Activated CD4-positive, CD25-positive, alpha-beta regulatory T cell (primary cell): ENCODE measurements at places on chromosomes 2 and 18.

GRCh38 chr2:107428781-107429180 is 397.9 kb upstream of the RGPD4 start:
- DNase-seq, result no peak

DNA sequence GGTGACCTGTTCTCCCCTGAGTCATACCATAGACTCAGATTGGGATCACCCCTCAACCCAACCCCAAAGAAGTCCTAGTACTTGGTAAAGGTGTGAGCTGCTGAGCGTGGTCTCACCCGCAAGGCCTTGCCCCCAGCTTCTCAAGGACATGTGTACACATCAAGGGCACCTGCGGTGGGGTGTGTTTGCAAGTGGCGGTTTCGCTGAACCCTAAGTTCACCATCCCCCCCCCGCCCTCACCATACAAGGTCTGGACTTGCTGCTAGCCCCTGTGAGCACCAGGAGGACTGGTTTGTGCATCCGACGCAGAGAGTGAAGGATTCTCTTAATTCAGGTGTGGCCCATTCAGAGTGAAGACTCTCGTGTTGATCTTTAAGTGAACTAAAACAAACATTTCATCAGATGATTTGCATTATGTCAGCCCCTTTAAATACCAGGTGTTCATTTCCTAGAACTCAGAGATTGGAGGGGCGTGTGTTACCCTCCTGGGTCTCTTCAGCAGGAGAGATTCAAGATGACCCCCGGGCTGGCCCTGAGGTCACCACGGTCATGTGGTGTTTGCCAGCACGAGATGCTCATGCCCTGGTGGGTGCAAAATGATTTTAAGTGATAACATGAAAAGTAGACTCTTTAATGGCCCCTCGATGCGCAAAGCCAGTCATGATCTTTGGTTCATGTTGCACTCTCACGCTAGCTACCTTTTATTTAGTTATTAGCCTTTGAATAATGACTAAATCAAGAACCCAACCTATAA is 27.8 kb downstream of the MTERF4 start:
- no peak for DNase-seq

DNA sequence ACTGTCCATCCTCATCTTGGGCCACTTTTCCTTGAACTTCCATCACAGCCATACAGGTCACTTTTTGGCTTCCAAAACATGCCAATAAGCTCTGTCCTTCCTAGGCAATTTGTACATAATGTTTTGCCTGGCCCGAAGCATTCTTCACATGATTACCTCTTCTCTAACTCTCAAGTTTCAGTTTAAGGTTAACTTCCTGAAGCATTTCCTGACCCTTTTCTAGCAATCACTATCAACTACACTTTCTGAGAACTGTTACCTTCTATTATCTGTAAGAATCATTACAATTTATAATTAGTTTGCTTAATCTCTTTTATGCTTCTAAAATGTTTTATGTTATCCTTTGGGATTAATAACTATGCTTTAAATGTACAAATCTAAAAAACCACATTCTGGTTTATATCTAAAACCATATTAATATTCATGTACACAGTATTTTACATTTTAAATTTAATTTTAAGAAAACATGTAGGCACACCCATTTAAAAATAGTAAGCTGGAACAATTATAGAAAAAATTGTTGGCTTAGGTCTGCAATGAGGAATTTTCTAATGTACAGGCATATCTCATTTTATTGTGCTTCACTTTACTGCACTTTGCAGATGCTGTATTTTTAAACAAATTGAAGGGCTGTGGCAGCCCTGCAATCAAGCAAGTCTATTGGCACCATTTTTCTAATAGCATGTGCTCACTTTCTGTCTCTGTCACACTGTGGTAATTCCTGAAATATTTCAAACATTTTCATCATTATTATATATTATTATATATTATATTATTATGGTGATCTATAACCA is 76.4 kb downstream of the C2orf74 start:
- DNase-seq, result no peak

GRCh38 chr18:71011389-71011788 is 722.5 kb downstream of the SOCS6 start:
- DNase-seq, result no peak

- DNase-seq, result no peak
Measured at GRCh38 chr18:48910972-48911545, 39.7 kb downstream of the SMAD7 start.

GRCh38 chr2:134792186-134792585 is 46.2 kb upstream of the ACMSD start:
- DNase-seq, result no peak

DNA sequence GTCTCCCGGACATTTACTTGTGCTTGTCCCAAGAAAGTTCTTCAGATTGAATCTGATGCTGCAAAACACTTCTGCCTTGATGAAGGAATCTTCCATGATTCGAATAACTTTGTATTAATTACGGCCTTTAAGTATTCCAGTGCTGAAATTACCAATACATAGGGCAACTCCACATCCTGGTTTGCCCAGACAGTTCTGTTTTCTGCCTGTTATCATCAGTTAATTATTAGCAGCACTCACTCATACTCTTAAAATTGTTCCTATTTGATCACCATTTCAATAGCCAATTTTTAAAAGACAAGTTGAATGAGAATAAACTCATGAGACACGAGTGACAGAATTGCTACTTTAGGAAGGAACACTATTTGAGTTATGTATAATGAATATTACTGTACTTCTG is 620.7 kb upstream of the ZEB2 start:
- DNase-seq, result no peak

GRCh38 chr18:8791171-8791651 is 85.9 kb downstream of the MTCL1 start:
- no peak for DNase-seq

DNA sequence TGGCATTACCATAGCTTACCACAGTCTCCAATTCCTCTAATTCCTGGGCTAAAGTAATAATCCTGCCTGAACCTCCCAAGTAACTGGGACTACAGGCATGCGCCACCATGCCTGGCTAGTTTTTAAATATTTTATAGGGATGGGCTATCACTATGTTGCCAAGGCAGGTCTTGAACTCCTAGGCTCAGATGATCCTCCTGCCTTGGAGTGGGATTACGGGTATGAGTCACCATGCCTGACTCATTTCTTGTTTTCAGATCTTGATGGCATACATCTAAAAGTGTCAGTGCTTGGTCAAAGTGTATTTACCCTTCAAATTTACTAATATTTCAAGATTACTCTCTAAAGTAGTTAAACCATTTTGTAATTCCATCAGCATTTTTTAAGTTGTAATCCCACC is 9.4 kb upstream of the SOCS6 start:
- DNase-seq, result no peak

DNA sequence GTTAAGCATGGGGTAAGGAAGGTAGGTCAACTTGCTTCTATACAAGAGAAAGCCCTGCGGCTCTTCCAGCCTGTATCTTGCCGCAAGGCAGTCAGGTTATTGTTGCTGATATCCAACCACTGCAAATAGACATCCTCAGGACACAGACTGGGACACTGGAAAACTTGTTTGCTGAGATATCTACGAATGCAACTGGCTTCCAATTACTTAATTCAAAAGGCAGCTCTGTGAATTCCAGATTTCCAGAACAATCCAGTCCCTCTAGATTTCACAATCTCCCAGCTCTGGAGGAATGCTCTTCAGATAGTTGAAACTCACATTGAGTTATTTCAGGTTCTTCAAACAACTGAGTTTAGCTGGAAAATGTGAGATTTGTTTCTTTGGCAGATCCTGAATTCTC is 34.6 kb upstream of the SP9 start:
- no peak for DNase-seq

DNA sequence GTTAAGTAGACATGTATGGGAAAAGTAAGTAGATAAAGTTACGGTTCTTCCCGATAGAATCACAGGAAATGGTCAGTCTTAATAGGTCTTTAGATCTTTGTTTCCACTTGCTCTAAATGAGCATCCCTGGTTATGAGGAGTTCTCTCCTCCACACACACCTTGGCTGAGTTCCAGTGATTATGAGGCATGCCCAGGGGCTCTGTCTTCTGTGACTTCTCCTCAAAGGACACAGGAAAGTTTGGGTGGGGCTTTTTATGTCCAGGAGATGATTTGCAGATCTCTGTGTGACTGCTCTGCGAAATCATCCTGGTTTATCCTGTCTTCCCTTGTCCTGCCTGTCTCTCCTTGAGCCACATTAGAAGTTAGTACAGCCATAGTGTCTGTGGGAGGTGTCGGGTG is 83.9 kb upstream of the EML6 start:
- DNase-seq, result no peak

DNA sequence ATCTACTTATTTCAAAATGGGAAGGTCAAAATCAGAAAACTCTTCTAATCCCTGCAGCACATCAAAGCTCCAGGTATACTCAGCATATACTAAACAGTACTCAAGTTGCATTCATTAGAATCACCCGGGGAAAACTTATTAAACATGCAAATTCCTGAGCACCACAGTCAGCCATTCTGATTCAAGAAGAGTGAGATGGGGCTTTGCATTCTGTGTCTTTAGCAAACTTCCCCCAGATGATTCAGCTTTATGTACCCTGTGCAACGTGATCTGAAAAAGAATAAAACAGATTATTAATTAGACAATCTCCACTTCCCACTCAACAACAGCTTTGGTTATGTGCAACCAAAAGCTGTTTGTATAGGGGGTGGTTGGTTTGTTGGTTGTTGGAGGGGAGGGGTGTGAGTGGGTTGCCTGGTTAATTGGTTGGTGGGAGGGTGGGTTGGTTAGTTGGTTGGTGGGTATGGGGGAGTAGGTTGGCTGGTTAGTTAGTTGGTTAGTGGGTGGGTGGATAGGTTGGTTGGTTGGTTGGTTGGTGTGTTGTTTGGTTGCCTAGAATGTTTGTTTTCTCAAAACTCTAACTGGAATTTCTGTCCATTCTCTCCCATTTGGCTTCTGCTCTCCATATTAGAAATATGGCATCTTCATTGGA is 112.5 kb upstream of the AGAP1 start:
- no peak for DNase-seq

- no peak for DNase-seq
Measured at GRCh38 chr2:239204876-239205468, 195.8 kb downstream of the HDAC4 start.

- DNase-seq, result no peak
Measured at GRCh38 chr2:74564222-74564621, 9.7 kb downstream of the DOK1 start.

- DNase-seq, result no peak
Measured at GRCh38 chr2:33859811-33860461, 260.8 kb upstream of the FAM98A start.

DNA sequence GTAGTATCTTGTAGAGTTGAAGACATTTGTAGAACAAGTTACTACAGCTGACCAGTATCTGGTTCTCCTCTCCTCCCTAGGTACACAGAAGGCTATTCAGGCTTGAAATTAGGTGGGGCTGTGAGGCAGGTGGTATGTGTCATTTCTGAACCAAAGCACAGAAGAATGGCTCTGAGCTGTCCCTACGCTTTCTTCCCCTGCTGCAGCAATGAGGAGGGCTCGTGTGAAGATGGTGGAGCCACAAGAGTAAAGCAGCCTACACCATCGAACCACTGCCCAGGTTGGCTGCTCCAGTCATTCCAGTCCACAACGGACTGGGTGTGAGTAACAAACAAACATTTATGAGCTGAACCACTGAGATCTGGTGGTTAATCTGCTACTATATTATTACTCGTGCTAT is 148.9 kb downstream of the DTNB start:
- no peak for DNase-seq

- DNase-seq, result peak; percentile 35
Measured at GRCh38 chr2:65435625-65436168, 3.3 kb upstream of the SPRED2 start.

DNA sequence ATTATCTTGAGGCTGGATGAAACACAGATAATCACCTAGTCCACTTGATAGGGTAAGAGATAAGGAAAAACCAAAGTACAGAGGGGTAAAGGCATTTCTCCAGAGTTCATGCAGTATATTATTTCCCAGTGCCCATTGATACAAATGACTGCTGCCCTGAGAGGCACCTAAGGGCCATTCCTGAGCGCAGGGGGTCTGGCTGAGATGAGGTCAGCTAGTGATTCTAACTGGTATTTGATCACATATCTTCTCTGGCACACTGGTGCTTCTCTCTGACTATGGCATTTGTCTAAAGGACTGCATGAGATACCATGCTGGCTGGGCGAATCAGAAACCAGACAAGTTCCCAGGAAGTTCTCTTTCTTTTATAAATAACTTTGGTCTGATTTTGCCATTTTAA is 73.3 kb upstream of the TFCP2L1 start:
- DNase-seq, result no peak

- DNase-seq, result peak; percentile 16
Measured at GRCh38 chr2:37648331-37649011, 23.0 kb downstream of the CDC42EP3 start.

DNA sequence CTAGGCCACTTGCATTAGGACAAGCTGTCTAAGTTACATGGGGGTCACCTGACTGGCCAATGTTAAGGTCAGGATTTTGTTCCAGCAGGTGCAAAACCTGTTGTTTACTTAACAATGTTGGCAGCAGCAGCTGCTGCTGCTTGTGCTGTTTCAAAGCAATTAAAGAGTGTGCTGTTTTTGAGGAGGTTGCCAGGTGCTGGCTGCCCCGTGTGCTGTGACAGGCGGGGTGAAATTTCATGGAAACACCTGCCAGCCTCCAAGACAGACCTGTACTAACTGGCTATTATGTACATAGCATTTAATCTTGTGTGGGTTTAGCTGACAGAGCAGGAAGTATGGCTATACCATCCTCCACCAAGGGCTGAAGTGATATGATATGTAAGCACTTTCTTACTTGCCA is 224.9 kb downstream of the ASXL3 start:
- no peak for DNase-seq

- DNase-seq, result no peak
Measured at GRCh38 chr2:28363686-28364280, 28.9 kb upstream of the FOSL2 start.

- DNase-seq, result no peak
Measured at GRCh38 chr2:62334440-62335058, 138.6 kb downstream of the B3GNT2 start.

DNA sequence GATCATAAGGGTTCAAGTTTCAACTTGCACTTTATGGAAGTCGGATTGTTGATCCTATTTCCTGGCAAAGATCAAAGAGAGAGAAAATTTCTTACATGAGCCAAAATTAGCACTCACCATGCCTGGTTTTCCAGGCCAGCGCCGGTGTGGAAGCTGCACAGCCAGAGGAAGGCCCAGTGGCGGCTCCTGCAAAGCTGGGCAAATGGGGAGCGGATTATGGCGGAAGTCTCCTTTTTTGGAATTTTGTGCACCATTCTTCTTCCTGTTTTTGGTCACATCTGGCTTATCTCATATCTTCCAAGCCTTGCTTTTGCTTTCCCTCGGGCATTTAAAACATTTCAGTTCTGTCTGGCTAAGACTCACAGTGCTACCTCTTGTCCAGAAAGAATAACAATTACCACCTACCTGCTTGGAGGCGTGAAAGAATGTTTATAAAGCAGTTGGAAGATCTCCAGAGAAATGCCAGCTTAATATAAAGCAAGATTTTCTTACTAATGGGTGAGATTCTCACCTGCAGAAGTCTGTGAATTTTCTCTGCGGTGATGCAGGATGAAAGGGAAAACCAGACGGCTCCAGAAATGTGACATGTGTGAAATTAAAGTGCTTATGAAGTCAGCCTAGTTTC is 94.3 kb downstream of the ASAP2 start:
- DNase-seq, result no peak

DNA sequence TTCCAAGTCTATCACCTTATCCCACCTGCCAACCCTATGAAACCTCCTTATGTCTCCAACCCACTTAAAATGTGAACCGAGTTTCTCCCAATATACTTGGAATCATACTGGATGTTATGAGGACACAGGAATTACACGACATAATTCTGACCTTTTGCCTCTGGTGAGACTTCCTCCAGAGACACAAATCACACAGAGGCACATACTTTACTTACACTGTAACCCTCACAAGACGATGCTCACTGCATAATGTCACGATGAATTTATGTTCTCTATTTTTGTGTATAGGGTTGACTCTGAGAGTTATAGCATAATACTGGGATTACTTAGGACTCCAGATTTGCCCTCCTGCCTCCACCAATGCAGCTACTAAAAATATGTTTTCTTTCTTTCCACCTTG is 28.0 kb upstream of the SETBP1 start:
- DNase-seq, result no peak
